Upper lobe of right lung (tissue), 1 donor: ENCODE measurements at places on chromosomes 5 and 9. TPM values are rescaled to one million over a fixed set of nuclear protein-coding genes. Genes with fewer than 3 reads are reported as not detected.

DNA sequence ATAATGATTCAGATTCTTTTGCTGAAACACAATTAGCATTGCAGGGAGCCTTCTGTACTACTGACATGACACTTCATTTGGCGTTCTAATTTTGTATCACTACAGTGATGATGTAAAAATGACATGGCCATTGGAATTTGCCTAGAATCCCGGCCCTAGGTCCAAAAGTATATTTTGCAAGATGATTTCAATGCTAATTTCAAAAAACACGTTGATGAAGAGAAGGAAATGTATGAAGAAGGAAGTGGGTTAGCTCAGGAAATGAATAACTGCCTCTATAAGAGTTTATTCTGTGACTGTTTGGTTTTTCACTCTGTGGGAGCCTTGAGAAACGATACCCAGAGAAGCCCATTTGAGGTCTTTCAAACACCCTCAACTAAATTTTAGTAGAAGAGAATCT is 59.3 kb downstream of the OSTF1 start:
- no peaks in the 10 kb centered on the region for H3K27me3 ChIP-seq
- H3K4me1 ChIP-seq: peaks cover 27% of the 10 kb centered on the region
- DNase-seq: no peak
- H3K36me3 ChIP-seq: peaks cover 70% of the 10 kb centered on the region
- no peak overlapping the region for H3K4me3 ChIP-seq

- no peaks in the 10 kb centered on the region for H3K27me3 ChIP-seq
- H3K4me1 ChIP-seq: no peaks in the 10 kb centered on the region
- no peak overlapping the region for H3K27ac ChIP-seq
- DNase-seq: no peak
- no peak overlapping the region for H3K4me3 ChIP-seq
Measured at GRCh38 chr9:20492772-20493171, 129.5 kb downstream of the MLLT3 start.

GRCh38 chr9:16271967-16272366 is 598.5 kb downstream of the BNC2 start:
- H3K27me3 ChIP-seq: no peaks in the 10 kb centered on the region
- no peaks in the 10 kb centered on the region for H3K4me1 ChIP-seq
- H3K4me3 ChIP-seq: no peak overlapping the region
- DNase-seq: no peak

- peaks cover 9% of the 10 kb centered on the region for H3K4me1 ChIP-seq
- peaks cover 6% of the 10 kb centered on the region for H3K36me3 ChIP-seq
- no peak overlapping the region for H3K27ac ChIP-seq
Measured at GRCh38 chr9:2637390-2637789, 15.8 kb downstream of the VLDLR start.

GRCh38 chr5:93294199-93294598 is 286.8 kb downstream of the NR2F1-AS1 start:
- DNase-seq: no peak
- H3K36me3 ChIP-seq: no peaks in the 10 kb centered on the region
- no peak overlapping the region for H3K27ac ChIP-seq

- H3K4me1 ChIP-seq: peaks cover 20% of the 10 kb centered on the region
- H3K36me3 ChIP-seq: peaks cover 13% of the 10 kb centered on the region
- H3K4me3 ChIP-seq: no peak overlapping the region
- H3K27me3 ChIP-seq: no peaks in the 10 kb centered on the region
Measured at GRCh38 chr9:92727716-92728700, 36.6 kb downstream of the BICD2 start.

DNA sequence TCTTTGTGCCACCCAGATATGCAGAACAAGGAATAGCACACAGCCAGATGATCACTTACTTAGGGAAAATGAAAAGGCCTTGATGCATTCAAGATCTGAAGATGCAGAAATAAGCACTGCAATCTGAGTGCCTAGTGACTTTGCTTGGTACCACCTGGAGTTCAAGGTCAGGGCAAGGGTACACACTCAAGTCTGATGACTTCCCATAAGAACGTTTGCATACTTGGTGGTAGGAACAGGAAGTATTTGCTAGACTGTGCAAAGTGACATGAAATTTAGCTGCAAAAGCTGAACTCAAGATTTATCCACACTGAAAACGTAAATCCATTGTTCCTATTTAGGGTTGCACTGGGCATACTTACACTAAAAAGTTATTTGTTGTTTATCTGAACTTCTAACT is 177.1 kb downstream of the PIK3R1 start:
- H3K4me3 ChIP-seq: no peak overlapping the region
- H3K36me3 ChIP-seq: no peaks in the 10 kb centered on the region
- H3K4me1 ChIP-seq: no peaks in the 10 kb centered on the region
- H3K27me3 ChIP-seq: no peaks in the 10 kb centered on the region
- H3K27ac ChIP-seq: no peak overlapping the region
- DNase-seq: no peak

DNA sequence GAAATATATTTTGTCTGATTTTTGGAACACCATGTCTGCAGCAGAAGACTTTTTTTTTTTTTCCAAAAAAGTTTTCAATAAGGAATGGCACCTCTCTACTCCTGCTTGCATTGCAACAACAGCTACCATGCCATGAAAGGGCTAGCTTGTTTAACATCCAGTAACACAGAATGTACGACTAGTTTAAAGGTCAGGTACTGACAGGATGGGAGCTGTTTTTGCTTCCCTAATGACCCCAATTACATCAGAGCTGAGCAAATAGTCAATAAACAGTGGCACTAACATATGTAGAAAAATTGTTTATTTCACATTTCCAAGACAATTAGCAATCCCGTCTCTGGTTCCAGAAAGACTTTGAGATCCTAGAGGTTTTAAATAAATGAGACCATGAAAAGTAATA is 693.8 kb downstream of the NR2F1-AS1 start:
- no peaks in the 10 kb centered on the region for H3K36me3 ChIP-seq
- no peaks in the 10 kb centered on the region for H3K4me1 ChIP-seq
- H3K27me3 ChIP-seq: no peaks in the 10 kb centered on the region
- DNase-seq: no peak

DNA sequence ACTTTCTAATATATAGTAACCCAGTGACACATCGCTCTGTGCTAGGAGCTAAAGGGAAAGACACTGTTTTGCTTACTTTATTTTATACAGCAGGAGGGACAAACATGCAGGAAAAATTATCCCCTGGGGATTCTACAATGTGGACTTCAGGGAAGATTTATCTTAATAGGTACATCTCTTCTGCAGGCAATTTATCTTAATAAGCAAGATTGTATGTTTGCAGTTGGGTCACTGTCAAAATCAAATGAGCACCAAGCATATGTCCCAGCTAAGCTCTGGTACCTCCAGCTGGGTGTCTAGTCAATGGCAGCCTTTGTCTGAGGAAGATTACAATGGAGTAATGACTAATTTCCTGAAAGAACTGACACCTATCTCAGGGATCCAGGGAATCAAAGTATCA is 309.9 kb upstream of the PANK3 start:
- H3K4me1 ChIP-seq: no peaks in the 10 kb centered on the region
- no peak for DNase-seq
- no peaks in the 10 kb centered on the region for H3K36me3 ChIP-seq
- no peak overlapping the region for H3K27ac ChIP-seq
- H3K4me3 ChIP-seq: no peak overlapping the region
- peaks cover 4% of the 10 kb centered on the region for H3K27me3 ChIP-seq

GRCh38 chr5:116084871-116085715 is at the start of gene COMMD10:
Gene COMMD10, plus strand, starts transcription at chr5:116085025.
- H3K27ac ChIP-seq: peak within 1 kb of the TSS; percentile 92
- peak within 1 kb of the TSS; percentile 75 for H3K4me3 ChIP-seq
- no peaks in the 10 kb centered on the region for H3K27me3 ChIP-seq
- peak; percentile 89 for DNase-seq

DNA sequence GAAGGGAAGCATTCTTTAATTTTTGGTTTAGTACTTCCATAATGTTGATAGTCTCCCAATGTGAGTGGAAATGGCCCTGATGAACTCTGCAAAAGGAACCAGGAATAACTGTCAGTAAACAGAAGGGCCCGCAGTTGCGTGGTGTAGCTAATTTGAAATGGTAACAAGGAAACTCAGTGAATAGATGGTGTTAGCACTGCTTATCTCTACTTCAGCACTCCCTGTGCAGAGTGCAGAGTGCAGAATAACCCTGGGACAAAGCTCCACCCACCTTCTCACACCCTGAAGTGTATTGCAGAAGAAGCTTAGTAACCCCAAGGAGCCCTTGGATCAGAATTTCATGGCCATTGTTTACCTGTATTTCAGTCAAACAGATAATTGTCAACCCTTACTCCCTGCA is 158.9 kb downstream of the PCSK5 start:
- H3K27ac ChIP-seq: no peak overlapping the region
- H3K36me3 ChIP-seq: peaks cover 4% of the 10 kb centered on the region
- no peak overlapping the region for H3K4me3 ChIP-seq
- no peaks in the 10 kb centered on the region for H3K4me1 ChIP-seq
- H3K27me3 ChIP-seq: no peaks in the 10 kb centered on the region
- no peak for DNase-seq

- no peak overlapping the region for H3K4me3 ChIP-seq
- peaks cover 8% of the 10 kb centered on the region for H3K36me3 ChIP-seq
- DNase-seq: peak; percentile 54
Measured at GRCh38 chr5:1312993-1313833, 18.3 kb upstream of the TERT start.

DNA sequence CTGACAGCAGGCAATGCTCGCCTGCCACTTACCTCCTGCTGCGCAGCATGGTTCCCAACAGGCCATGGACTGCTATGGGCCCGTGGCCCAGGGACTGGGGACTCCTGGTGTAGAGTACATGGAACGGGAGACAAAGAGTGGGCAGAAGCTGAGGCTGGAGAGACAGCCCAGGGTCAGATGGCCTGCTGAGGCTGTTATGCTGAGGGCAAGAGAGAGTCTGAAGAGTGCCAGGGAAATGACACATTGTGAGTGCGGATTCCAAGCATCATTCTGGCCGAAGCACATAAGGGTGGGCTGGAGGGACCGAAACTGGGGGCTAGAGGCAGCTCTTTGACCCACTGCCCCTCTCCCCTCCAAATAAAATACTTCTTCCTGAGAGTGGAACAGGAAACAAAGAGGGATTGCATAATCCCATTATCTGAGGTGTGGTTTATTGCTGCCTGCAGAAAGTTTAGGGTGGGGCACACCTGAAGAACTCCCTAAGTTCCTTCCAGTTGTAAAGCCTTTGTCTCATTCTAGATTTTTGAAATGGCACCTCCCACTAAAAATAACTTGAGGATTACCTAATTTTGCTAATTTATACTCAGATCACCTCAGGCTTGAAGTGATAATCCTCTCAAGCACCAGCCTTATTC is 158.1 kb downstream of the ATP10B start:
- DNase-seq: no peak
- H3K27ac ChIP-seq: no peak overlapping the region
- no peaks in the 10 kb centered on the region for H3K27me3 ChIP-seq
- H3K36me3 ChIP-seq: no peaks in the 10 kb centered on the region
- H3K4me3 ChIP-seq: no peak overlapping the region
- H3K4me1 ChIP-seq: no peaks in the 10 kb centered on the region

DNA sequence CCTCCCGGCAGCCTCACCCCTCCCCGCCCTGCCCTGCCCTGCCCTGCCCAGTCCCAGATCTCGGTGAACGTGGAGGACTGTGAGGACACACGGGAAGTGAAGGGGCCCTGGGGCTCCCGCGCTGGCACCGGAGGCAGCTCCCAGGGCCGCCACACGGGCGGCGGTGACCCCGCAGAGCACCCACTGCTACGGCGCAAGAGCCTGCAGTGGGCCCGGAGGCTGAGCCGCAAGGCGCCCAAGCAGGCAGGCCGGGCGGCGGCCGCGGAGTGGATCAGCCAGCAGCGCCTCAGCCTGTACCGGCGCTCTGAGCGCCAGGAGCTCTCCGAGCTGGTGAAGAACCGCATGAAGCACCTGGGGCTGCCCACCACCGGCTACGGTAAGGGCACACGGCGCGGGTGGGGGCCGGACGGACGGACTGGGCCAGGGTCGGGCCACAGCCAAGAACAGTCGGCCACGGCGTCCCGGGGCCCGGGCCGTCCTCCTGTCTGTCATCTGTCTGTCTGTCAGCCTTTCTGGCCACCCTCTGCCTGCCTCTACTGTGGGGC is 84.2 kb downstream of the KCNT1 start:
- no peak for DNase-seq
- no peak overlapping the region for H3K27ac ChIP-seq
- H3K27me3 ChIP-seq: no peaks in the 10 kb centered on the region
- no peaks in the 10 kb centered on the region for H3K4me1 ChIP-seq

DNA sequence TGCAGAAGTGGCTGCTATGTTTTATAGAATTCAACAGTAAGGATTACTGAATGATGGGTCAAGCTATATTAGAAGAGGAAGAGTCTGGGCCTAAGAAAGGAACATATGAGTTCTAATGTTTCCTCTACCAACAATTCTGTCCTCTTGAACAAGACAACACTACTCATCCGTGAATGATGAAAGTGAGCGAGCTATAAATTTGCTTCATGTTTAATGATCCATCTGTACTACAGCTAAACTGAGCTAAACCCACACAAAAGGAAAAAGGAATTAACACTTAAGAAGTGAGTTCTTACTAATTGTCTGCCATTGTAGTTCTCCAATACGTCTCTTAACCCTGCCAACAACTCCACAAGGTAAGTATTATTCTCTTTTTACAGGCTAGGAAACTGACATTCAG is 204.4 kb downstream of the GLIS3 start:
- DNase-seq: no peak
- H3K4me1 ChIP-seq: peaks cover 10% of the 10 kb centered on the region
- H3K27ac ChIP-seq: no peak overlapping the region

GRCh38 chr9:114935119-114935518 is 4.7 kb upstream of the TNFSF8 start:
- H3K27me3 ChIP-seq: no peaks in the 10 kb centered on the region
- no peak overlapping the region for H3K4me3 ChIP-seq
- H3K27ac ChIP-seq: no peak overlapping the region

GRCh38 chr5:54115735-54116403 is 194.5 kb downstream of the ARL15 start:
- DNase-seq: no peak
- no peak overlapping the region for H3K4me3 ChIP-seq
- H3K27me3 ChIP-seq: no peaks in the 10 kb centered on the region
- H3K4me1 ChIP-seq: no peaks in the 10 kb centered on the region
- H3K36me3 ChIP-seq: peaks cover 9% of the 10 kb centered on the region
- no peak overlapping the region for H3K27ac ChIP-seq

GRCh38 chr9:93155716-93156474 is 21.8 kb upstream of the NINJ1 start:
- H3K27ac ChIP-seq: no peak overlapping the region
- H3K4me1 ChIP-seq: peaks cover 3% of the 10 kb centered on the region
- H3K4me3 ChIP-seq: no peak overlapping the region
- H3K36me3 ChIP-seq: no peaks in the 10 kb centered on the region

DNA sequence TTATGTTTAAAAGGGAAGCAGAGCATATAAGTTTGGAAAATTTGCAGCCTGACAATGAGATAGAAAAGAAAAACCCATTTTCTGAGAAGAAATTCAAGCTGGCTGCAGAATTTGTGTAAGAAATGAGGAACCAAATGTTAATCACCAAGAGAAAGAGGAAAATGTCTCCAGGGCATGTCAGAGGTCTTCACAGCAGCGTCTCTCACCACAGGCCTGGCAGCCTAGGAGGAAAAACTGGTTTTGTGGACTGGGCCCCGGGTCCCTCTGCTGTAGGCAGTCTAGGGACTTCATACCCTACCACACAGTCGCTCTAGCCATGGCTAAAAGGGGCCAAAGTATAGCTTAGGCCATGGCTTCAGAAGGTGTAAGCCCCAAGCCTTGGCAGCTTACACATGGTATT is 32.1 kb upstream of the HSD17B4 start:
- H3K27me3 ChIP-seq: no peaks in the 10 kb centered on the region
- no peaks in the 10 kb centered on the region for H3K4me1 ChIP-seq
- no peaks in the 10 kb centered on the region for H3K36me3 ChIP-seq
- H3K27ac ChIP-seq: peak overlapping the region; percentile 31

The F2R gene
- total RNA-seq: 38.6 TPM

The KIF12 gene
- 6.2 TPM for total RNA-seq

The PKD2L2 gene
- not detected for total RNA-seq

The MCTP1 gene
- 40.7 TPM for total RNA-seq

The CSF2 gene
- total RNA-seq: 7.1 TPM

The NDST1 gene
- total RNA-seq: 143 TPM

The PRLR gene
- 1.6 TPM for total RNA-seq

The MAML1 gene
- total RNA-seq: 24.4 TPM

The TRPM3 gene
- 0.35 TPM for total RNA-seq
